ENCODE measurements at places on chromosomes 16 and 17. TPM values are rescaled to one million over a fixed set of nuclear protein-coding genes. Genes with fewer than 3 reads are reported as not detected.
A peak's percentile ranks its signal among the peaks of the same experiment; 100 is the strongest.

Gene WSB1
- 224 TPM for total RNA-seq

Gene SEC14L5
- not detected for total RNA-seq

Gene RNF166
- 80.7 TPM for total RNA-seq

- no peak for DNase-seq
These were observed 465.7 kb downstream of the HAPSTR1 start for GRCh38 chr16:9556949-9557665.

- peak; percentile 15 for DNase-seq
These were observed 750 bp downstream of the TMEM132E start for GRCh38 chr17:34579979-34580684.

DNA sequence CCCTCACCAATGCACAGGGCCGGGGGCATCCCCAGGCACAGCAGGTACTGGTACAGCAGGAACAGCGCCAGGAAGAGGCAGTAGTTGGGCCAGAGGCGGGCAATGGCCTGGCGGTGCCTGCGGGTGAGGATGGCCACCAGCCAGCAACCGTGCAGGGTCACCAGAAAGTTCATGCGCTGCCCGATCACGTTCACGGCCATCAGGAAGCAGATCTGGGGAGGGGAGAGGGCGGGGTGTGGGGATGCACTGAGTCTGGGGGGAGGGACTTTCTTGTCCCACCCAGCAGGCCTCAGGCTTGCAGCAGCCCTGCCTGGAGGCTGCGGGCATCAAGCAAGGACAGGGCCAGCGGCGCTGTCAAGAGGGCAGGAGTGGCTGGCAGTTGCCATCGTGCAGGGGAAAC is 25.4 kb downstream of the CTU2 start:
- DNase-seq = no peak

GRCh38 chr17:75048249-75048878 is 1.3 kb downstream of the KCTD2 start:
- DNase-seq = no peak

DNA sequence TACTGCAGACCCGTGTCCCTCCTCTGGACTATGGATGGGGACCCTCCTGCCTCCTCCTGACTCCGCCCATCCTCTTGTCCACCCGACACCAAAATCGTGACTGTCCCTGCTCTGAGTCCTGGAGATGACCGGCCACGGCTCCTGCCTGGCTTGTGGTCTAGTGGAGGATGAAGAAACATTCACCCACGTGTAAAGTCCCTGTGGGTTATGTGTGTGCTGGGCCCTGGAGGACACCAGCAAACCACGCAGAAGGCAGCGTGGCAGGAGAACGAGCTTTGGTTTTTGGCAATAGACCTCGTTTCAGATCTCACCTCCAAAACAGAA is 11.9 kb downstream of the SPNS2 start:
- no peak for DNase-seq

GRCh38 chr17:58338454-58338840 is 9.9 kb upstream of the TSPOAP1 start:
- DNase-seq = peak; percentile 71

DNA sequence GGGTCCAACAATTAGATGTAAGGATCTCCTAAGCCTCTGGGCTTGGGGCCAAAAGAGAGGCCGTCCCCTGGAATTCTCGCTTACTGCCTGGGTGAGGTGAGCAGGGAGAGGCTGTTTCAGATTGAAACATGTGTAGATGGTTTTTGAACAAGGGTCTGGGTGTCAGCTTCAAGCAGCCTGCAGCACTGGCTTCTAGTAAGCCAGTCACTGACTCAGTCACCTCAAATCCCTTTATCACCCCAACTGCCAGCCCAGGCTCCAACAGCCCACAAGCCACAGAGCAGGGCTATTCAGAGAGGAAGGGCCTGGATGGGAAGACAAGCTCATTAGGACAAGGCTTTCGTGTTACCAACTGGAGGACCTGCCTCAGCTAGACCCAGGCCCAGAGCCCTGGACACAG is 180.2 kb downstream of the CCT6B start:
- DNase-seq = no peak

All from activated CD8-positive, alpha-beta T cell treated with anti-CD3 and anti-CD28 coated beads for 36 hours (primary cell).